OCI-LY7 (cell line): ENCODE measurements at places on chromosomes 5 and 9. TPM values are rescaled to one million over a fixed set of nuclear protein-coding genes. Genes with fewer than 3 reads are reported as not detected.
A peak's percentile ranks its signal among the peaks of the same experiment; 100 is the strongest.

The C1QTNF3 gene
- total RNA-seq = 3.6 and 4.2 TPM in 2 replicates

The FOXE1 gene
- not detected in 2 replicates for total RNA-seq

- DNase-seq = no peak
These were observed 24.3 kb upstream of the PTGES start for GRCh38 chr9:129776938-129777768.

DNA sequence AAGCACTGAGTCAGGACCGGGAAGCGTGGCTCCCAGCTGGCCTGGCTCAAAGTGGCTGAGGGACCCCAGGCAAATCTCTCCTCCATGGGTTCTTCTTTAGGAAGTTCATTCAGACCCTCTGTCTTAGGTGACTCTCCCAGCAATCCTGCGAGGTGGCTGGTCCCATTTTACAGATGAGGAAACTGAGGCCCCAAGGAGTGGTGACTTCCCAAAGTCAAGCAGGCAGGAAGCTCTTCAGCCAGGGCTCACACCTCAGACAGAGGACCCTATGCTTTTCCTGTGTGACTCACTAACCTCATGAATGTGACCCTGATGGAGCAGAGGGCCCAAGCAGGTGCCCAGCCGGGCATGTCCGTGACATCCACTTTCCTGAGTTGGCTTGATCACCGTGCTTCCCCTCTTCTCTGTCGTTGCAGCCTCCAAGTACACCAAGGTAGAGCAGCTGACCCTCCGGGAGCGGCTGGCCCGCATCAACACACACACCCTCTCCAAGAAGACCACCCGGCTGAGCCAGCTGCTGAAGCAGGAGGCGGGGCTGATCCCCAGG is 36.5 kb downstream of the ARHGEF37 start:
- peak; percentile 66 for DNase-seq

- DNase-seq = no peak
These were observed at the start of gene PDE4D for GRCh38 chr5:59893429-59894227. Gene PDE4D, minus strand, starts transcription at chr5:59893726.

DNA sequence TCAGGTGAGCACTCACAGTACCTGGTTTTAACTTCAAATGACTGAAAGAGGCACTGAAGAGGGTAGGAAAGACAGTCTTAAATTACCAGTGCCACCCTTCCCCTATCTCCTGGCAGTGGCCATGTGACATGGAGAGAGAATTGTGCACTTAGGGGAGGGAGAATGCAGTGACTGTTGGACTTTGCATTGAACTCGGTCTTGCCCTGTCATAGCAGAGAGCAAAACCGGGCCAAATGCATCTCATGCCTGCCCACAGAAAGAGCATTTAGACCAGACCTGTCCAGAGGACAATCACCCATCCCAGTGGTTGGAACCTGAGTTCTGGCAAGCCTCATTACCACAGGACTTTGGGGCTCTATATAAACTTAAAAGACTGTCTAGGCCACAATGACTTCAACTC is 211.8 kb upstream of the SH3GL2 start:
- DNase-seq = no peak

DNA sequence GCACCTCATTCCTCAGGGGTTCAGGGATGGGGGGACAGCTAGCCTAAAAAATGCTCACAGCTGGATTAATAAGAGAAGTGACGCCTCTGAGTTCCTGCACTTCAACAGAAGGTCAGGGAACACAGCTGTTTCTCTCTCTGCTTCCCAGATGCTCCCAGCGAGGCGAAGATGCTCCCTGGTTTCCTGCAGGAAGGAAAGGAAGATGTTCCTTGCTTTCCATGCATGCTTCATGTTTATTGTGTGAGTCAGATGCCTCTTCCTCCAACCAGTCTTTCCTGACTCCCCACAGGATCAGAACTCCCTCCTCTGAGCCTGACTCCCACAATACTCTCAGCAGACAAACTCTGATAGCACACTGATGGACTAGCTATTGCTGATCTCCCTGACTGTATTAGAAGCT is 71.9 kb downstream of the MFAP3 start:
- no peak for DNase-seq

DNA sequence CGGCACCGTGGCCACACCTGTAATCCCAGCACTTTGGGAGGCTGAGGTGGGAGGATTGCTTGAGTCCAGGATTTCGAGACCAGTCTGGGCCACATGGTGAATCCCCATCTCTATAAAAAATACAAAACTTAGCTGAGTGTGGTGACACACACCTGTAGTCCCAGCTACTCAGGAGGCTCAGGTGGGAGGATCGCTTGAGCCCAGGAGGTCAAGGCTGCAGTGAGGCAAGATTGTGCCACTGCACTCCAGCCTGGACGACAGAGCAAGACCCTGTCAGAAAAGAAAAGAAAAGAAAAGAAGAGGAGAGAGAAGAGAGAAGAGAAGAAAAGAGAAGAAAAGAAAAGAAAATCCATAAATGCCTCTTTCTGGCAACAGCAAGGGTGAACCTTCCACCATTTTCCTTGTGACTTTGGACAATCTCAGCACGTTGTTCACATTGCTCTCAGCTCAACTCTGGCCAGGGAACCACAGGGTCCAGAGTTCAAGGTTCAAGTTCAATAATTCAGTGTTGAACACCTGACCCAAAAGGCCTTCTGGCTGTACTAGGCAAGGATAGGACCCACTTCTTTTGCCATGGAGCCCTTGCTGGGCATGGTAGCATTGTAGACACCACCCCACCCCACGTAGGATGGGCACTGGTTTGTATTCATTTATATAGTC is 14.6 kb upstream of the DUSP1 start:
- no peak for DNase-seq

- no peak for DNase-seq
These were observed 109.5 kb downstream of the TAF11L14 start for GRCh38 chr5:17743580-17744435.

DNA sequence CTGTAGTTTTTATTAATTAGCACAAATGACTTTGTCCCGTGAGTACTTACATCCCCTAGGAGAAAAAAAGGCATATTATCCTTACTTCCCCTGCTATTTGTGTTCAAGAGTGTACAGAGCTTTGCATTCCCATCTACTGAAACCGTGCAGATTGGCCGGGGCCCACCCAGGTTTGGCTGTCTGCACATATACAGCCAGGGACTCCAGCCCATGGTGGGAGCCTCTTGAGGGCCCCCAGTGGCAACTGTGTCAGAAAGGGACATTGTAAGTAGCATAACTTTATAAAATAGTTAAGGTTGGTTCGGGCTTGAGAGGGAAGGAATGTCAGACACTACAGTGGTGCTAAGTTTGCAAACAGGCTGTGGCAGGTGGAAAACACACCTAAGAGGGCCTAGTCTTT is 24.7 kb downstream of the PHF2 start:
- no peak for DNase-seq

GRCh38 chr5:139277171-139277570 is 16.4 kb upstream of the MATR3 start:
- DNase-seq = no peak

- DNase-seq = no peak
These were observed 229.7 kb downstream of the EPB41L4A start for GRCh38 chr5:112189391-112189790.

The ENTREP1 gene
- total RNA-seq = not detected in 2 replicates

DNA sequence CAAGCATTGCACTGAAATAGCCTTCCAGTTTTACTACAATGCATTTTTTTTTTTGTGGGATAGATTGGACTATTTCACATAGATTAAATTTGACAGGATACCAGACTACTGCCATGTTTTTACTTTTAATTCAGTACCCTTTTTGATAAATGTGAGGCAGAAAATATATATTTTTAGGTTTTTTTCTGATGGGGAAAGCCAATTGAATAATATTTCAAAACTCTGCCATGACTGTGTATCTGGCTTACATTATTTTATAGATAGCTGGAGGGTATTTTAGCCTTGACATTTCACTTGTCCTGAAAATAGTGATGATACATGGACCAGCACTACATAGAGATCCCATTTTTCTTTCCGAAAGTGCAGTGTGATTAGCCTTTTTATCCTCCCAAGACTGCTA is 133.5 kb upstream of the PRR16 start:
- DNase-seq = no peak

The SPATA31D4 gene
- total RNA-seq = not detected in 2 replicates

DNA sequence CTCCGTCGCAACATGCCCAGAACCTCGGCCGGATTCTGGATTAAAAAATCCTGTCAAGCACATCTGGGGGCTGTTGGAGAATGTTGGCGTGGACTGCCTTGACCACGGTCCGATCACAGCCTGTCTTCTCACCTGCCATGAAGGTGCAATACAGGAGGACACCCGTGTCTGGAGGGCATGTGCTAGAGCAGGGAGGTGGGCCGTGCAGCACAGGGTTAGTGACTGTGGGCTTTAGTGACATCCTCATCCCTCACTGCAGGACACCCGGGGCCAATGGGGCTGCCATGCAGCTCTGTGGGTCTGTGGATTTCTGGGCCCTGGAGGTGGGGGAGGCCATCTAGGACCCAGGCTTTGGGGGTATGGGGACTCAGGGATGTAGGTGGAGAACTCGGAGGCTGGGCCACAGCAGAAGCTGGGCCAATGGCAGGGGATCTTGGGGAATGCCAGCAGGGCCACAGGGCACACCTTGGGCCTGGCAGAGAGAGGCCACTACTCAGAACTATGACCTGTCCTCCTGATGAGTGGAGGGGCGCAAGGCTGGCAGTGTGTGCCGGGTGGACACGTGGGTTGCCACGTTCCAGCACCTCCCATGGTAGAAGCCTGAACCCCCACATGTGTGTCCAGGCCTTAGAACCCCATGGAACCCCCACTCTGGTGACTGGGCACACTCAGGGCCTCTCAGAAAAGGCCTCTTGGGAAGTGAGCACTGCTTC is 23.3 kb downstream of the ZDHHC11B start:
- no peak for DNase-seq

- DNase-seq = no peak
These were observed 80.0 kb downstream of the MAN2A1 start for GRCh38 chr5:109769597-109770291.
